Fibroblast of mammary gland (primary cell): ENCODE measurements at places on chromosomes 2 and 18.

DNA sequence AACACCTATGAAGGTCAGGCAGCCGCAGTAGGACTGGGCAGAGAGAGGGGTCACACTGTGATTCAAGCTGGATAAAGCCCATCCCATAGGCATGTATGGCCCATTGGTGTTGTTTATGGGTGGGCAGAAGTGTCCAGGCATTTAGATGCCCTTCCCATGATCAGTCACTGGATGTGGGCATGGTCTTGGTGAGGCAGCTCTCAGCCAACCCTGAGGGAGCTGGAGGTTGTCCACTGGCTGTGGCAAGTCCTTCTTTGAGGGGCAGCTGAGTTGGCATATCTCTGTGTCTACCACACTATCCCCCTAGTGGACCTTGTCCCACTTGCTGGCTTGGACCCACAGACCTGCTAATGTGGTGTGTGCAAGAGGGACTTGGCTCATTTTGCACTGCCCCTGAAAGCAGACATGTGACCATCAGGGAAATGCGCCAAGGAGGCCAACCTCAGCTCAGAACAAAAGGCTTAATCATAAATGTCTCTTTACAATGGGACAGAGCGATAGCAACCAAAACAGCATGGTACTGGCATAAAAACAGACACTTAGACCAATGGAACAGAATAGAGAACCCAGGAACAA is 82.0 kb downstream of the TMEM17 start:
- DNase-seq, result no peak

- DNase-seq, result no peak
These were observed 98.9 kb upstream of the CHRNA1 start for GRCh38 chr2:174863183-174863582.

DNA sequence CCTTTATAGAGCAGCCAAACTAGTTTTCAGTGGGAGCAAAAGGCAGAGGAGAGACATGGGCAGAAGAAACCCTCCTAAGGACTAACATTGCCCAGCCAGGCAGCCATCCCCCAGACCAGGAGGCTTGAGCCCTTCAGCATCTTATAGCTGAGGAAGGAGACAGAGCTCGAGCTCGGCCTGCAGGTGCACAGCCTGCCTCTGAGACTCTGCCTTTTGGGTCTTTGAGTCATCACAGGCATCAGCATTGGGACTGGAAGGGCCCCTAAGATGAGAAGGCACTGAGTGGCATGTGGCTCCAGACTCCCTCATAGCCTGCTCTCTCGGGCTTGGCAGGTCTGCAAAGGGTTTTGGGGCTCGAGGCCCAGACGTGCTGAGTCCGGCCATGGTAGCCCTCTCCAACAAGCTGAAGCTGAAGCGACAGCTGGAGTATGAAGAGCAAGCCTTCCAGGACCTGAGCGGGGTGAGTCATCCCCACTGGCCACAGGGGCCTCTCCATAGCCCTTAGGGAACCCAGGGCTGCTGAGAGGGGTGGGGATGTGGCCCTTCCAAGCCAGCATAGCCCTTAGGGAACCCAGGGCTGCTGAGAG is 84.1 kb downstream of the EPAS1 start:
- no peak for DNase-seq

DNA sequence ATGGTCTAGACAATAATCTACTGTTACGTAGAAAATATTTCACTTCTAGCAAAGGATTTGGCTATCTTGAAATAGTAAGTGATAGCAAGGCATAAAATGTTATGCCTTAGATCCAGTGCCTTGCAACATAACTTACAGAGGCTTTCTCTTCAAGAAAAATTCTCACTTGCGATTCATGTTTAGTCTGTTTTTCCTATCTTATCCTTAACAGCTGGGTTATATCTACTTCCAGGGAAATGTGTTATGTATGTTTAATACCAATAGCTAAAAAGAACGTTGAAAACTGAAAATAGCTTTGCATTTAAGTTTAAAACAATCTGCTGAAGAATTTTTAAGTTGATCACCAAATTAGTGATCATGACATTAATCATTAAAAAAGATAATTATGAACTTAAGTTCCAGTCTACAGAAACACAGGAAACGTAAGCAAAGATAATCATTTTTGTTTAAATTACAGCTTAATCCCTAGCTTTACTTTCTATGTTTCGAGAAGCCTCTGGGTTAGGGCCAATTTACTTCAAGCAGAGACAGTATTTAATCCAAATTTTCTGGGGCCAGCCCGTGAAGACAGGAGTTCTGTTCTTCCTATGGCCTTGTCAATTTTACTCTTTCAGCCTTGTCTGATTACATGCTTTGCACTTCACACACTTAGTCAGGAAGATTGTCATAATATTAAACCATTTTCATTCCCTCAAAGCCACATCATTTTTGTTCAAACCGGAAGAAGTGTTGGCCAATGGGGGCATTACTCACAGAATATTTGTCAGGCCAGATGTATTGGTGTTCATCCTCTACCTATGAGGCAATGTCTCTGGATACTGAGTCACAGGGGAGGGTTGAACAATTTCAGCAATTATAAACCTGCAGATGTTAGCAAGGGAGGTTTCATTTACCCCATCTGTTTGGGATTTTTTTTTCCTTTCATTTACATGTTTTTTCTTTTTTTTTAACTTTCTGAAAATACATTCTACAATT is 1132.9 kb upstream of the ZEB2 start:
- DNase-seq, result peak; percentile 94

GRCh38 chr2:20352581-20353216 is 2.1 kb upstream of the PUM2 start:
- no peak for DNase-seq

- DNase-seq, result peak; percentile 94
These were observed 391.6 kb downstream of the NBAS start for GRCh38 chr2:15169326-15170069.

GRCh38 chr2:207662203-207662602 is 37.0 kb upstream of the METTL21A start:
- DNase-seq, result no peak

DNA sequence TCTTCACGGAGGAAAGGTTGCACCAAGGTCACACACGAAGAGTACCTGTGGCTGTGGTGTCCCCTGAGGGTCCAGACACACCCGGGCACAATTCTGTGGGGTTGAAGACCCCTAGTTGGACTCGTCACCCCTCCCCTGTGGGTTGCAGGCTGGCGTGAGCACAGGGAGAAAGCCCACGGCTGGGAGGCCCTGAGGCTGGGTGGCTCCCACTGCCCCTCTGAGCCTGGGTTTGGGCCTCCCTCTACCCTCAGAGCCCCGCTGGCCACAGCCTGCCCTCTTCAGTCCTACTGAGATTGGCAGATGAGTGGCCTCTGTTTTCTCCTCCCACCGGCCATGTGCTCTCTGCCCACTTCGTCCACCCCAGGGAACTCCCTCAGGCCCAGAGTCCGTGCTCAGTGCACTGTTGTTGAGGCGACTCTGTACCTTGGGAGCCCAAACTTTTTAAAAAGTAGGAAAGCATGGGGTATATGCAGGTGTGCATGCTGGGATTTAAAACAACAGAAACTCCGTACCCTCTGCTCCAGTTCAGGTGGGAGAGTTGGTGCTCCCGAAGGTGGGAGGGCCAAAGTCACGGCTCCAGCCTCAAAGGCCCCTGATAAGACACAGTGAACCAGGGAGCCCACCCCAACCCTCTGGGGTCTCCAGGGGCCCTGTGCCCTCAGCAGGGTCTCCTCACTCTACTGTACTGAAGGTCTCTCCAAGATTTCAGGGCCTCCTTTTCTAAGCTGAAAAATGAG is 19.1 kb downstream of the RAMP1 start:
- no peak for DNase-seq

- no peak for DNase-seq
These were observed 16.7 kb downstream of the CCDC68 start for GRCh38 chr18:54942569-54942968.

DNA sequence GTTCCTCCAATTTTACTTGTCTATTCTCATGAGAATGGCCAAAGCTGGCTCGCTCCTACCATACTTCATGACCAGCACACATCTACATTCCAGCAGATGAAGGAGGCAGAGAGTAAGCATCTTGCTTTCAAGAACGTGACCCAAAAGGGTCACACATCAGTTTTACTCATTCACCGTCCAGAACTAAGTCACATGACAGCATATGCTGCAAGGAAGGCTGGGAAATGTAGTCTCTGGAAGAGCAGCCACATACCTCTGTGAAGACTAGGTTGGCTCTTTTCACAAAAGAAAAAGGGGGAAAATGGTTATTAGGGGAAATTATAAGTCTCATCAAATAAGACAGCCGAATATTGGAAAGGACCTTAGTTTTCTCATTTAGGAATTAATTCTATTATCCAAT is 835.3 kb downstream of the EPHA4 start:
- DNase-seq, result peak; percentile 1

DNA sequence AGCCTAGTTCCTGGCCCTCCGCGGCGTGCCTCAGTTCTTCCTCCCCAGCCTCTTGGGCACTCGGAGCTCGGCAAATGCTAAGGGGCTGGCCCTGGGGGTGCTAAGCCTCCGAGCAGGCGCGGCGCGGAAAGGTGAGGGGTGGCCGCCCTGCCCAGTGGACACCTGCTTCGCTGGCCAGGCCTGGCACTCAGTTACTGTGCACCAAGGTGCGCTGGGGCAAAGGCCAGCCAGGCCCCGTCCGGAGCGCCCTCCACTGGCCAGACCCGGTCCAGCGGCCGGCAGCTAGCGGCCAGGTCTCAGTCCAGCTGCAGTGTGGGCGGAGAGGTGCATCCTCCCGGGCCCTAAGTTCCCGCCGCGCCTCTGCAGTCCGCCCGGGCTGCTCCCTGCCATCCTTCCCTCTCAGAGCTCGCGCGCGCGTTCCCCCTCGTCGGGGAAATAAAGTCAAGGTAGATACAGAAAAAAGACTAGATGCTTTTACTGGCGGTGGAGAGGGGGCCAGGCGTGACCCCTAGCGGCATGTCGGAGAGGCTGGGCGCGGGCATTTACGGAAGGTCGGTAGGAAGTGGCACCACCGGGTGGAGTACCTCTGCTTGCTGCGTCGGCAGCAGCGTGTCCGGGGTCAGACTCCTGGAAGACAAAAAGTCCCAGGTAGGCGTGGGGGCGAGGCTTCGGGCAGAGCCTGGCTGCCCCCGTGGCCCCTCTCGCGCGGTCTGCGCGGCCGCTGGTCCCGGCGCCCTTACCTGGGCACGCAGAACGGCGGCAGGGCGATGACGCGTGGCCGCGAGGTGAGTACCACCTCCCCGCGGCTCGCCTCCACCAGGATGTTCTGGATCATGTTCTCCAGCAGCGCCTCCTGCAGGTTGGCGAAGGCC is 9.4 kb upstream of the CRYBA2 start:
- DNase-seq, result peak; percentile 30

GRCh38 chr2:167240671-167241070 is 352.4 kb downstream of the XIRP2 start:
- peak; percentile 29 for DNase-seq

GRCh38 chr18:49728542-49728941 is 84.8 kb downstream of the ACAA2 start:
- peak; percentile 69 for DNase-seq

GRCh38 chr2:119280680-119281079 is 57.0 kb downstream of the STEAP3 start:
- DNase-seq, result no peak

GRCh38 chr2:26511466-26511865 is 33.5 kb upstream of the OTOF start:
- DNase-seq, result no peak

GRCh38 chr18:69787825-69788547 is 159.7 kb downstream of the CD226 start:
- DNase-seq, result peak; percentile 42

DNA sequence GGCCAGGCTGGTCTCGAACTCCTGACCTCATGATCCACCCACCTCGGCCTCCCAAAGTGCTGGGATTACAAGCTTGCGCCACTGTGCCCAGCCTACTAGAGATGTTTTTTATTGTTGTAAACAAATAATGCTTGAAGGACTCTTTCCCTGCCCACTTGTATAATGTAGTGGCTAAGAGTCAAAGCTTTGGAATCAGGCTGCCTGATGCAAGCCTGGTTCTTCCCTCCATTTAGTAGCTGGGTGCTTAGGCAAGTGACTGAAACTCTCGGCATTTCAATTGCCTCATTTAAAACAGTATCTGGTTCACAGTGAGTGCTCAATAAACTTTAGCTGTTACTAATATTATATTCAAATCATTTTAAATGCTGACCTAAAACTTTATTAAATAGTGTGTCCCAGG is 264.0 kb upstream of the FBXO11 start:
- DNase-seq, result no peak

DNA sequence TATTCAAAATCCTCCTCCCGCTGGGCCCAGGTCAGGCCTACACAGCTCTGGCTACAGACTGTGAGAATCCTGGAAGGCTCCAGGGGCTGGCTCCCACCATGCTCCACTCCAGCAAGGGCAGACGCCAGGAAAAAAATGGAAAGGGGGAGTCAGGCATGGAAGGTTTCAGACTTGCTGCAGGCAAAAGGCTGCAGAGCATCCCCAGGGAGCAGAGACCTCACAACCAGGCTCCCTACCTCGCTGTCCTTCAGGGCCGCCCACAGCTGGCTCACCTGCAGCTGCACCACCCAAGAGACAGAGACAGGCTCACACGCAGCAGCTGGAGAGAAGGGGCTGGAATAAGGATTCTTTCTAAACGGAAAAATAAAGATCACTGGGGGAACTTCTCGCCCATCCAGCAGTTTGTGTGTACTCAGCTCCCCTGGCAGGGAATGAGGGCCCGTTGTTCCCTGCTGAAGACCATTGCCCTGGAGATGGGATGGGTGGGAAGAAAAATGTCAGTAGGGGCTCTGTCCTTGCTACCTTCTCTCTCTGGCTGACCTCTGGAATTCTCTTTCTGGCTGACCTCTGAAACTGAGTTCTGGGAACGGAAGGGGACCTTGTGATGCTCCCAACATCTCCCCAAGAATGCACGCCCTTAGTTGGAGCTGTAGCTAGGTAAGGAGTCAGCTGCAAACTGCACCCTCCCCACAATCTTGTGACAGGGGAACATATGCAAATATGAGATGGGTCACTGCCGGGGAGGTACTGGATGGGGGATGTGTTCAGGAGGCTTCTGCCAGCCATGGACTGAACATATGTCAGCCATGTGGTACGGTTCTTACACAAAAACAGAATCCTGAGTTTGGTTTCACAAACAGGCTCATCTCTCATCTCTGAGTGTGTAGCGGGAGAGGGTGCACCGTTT is 34.5 kb downstream of the BCL2 start:
- DNase-seq, result no peak
